Transverse colon (tissue), 4 donors: ENCODE measurements at places on chromosomes 13 and 19.

GRCh38 chr13:35393886-35394285 is 82.6 kb downstream of the MAB21L1 start:
- no peak for DNase-seq

GRCh38 chr19:51978882-51979281 is 7.8 kb downstream of the ZNF350 start:
- no peak for DNase-seq

- no peak for DNase-seq
These were observed 266.2 kb downstream of the MAB21L1 start for GRCh38 chr13:35210261-35210660.

DNA sequence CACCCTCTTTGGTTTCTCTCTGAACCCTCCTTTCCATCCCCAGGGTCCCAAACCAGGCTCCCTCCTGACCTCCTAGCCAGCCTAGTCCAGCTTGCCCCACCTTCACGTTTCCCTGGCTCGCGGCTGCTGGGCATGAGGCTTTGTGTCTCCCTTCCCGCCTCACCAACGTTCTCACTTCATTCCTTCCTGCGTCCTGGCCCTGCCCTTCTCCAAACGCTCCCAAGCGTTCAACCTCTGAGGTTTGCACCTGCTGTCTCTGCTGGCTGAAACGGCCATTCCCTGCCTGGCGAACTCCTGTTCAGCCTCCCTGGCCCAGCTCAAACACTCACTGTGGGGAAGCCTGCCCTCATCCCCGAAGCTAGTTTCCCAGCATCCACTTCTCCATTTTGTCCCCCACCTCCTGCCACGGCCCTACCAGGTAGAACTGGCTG is 12.4 kb downstream of the EPS8L1 start:
- DNase-seq: no peak
